ENCODE measurements at places on chromosomes 3 and 15.
A peak's percentile ranks its signal among the peaks of the same experiment; 100 is the strongest.

- DNase-seq, result no peak
Observed at GRCh38 chr15:89654301-89654761, 936 bp downstream of the KIF7 start.

DNA sequence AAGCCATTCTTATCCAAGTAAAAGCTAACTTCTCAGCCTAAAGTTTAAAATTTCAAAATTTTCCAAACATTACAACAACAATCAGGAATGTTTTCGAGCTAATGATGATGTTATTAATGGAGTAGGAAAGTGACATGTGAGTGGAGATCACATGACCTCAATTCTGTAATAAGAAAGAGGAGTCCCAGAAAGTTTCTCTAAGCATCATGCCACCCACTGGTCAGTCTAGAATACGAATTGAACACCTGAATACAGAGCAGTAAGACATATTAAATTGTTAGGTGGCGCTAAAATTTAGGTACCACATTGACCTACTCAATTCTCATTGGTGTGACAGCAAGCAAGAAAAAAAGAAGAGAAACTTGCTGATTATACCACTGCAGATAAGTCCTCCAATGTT is 163.9 kb downstream of the DCLK3 start:
- DNase-seq, result no peak

DNA sequence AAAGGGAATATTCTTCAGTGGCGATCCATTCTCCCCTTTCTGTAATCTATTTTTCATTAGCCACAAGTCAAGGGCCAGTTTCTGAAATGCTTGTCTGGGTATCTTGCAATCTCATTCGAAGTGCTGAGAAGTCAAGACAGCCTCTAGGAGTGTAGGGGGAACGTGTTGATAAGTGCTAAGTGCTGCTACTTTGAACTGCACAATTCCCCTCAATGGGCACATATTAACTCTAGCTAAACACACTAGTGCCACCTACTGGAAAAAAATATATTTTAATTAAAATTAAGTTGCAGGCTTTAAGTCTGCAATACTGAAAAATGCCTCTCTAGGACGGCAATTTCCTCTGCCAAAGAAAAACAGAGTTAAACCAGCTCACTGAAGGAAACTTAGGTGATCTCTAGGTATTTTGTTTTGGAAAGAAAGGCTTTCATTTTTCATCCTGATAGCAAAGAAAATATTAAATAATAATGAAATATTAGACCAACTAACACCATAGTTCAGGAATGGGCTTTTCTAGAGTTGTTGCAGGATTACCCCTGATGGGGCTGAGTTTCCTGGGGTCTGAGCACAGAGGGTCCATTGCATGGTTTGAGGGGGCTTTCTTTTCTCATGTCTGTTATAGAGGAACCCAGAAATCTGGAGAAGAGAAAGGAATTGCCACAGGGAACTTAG is 181.9 kb upstream of the KBTBD8 start:
- DNase-seq, result peak; percentile 27

GRCh38 chr3:153855772-153856171 is 265.4 kb upstream of the ARHGEF26 start:
- no peak for DNase-seq

DNA sequence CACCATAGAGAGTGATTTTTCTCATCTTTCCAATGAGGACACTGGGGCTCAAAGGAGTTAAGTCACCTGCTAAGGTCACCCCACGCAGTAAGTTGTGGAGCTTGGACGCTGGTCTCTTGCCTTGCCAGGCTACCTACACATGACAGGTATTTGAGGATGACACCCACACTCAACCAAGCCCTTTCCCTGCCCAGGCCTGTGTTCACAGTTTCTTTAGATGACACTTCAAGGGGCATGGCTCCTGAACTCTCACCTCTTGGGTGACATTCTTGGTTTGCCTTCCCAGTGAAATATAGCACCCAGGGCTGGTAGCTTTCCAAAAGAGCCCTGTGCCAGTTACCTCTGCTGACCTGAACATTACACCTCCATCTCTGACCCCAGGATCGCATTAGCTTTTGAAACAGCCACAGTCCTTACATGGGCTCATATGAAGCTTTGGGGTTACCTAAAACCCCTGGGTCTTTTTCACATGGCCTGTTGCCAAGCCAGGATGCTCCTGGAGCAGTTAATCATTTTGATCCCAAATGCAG is 148.0 kb downstream of the RPLP1 start:
- no peak for DNase-seq

GRCh38 chr3:193391902-193392301 is 13.3 kb upstream of the ATP13A5 start:
- no peak for DNase-seq
